ENCODE measurements at places on chromosomes 3 and 15.

GRCh38 chr15:56919031-56919608 lies 676 bp downstream of the TCF12 start:
- no peak for DNase-seq

GRCh38 chr3:132783152-132783551 lies 60.9 kb upstream of the NPHP3 start:
- no peak for DNase-seq

- DNase-seq = no peak
These were observed 35.9 kb upstream of the TMEM115 start for GRCh38 chr3:50395070-50395860.

- DNase-seq = no peak
These were observed 3.7 kb downstream of the EHD4 start for GRCh38 chr15:41968701-41969100.

GRCh38 chr15:39494462-39494861 lies 86.4 kb upstream of the THBS1 start:
- no peak for DNase-seq

GRCh38 chr3:195540511-195540910 lies 2.6 kb downstream of the PPP1R2 start:
- DNase-seq = no peak

DNA sequence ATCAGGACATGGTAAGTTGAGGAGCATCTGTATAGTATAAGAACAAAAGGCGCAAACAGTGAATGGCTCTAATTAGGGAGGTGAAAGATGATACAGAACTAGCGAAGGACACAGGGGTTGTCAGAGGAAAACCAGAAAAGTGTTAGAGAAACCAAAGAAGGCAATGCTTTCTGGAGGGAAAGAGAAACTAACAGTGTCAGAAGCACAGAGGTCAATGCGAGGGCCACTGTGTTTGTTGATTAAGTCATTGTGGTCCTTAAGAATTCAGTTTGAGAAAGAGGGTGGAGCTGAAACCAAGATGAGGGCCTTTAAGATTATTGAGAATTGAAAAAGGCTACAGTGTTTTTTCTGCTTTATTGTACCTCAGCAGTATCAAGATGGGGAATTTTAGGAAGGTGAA lies 28.8 kb downstream of the ATG7 start:
- no peak for DNase-seq

GRCh38 chr3:71978150-71978721 lies 193.3 kb upstream of the PROK2 start:
- no peak for DNase-seq

DNA sequence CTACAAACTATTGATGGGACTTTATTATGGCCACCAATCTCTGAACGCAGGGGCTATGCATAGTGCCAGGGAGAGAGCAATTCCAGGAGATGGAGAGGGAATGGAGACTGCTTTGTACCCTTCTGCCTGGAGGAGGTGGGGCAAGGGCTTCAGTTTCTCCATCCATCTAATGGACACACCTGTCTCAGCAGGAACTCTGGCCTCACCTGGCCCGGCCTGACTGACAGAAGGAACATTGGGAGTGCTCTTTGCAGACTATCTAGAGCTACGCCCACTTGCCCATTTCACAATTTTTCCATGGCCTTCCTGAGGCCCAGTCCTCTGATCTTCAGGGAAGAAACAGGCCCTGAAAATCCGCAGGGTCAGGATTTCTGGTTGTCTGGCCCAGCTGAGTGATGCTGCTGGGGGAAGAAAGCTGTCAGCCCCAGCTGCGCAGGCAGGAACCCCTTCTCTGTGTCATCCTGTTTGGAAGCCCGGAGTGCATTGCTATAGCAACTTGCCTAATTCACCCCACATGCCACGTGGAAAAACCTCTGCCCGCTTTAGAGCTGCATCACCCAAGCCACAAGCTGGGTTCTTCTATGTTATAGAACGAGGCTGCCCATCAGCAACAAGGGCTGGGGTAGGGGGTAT lies 6.4 kb downstream of the ITGA11 start:
- DNase-seq = no peak

DNA sequence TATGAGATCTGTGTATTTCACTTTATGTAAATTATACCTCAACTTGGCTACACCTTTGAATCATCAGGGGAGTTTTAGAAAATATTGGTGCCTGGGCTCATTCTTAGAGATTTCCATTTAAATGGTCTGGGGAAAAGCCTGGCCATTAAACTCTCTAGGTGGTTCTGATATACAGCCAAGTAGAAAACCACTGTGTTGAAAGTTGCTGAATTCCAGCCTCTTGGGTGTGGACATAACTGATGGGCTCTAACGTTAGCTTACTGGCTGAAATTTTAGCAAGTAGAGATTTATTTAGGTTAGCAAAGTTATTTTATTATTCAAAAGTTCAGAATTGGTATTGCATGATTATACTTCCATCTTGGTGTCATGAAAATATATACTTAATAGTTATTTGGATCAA lies 84.1 kb downstream of the ATG7 start:
- DNase-seq = no peak

- DNase-seq = no peak
These were observed 9.5 kb downstream of the SNTN start for GRCh38 chr3:63662011-63662410.

GRCh38 chr3:50405249-50405648 lies 45.9 kb upstream of the TMEM115 start:
- no peak for DNase-seq
